ENCODE measurements at places on chromosomes 6 and 20.

DNA sequence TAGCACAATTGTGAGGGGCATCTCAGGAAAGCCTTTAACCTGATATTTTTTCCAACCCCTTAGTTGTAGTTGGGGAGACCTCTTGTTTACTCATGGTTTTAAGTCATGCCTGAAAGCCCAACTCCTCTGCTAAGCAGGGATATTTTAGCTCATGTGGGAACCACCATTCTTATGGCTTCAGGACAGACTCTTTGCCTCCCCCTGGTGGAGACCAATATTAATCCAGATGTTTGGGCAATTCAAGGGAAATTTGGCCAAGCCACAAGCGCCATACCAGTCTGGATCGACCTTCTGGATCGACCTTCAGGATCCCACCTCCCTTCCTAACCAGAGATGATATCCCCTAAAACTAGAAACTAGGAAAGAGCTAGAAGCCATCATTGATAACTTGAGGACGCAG is 211.2 kb downstream of the C6orf118 start:
- DNase-seq = no peak

DNA sequence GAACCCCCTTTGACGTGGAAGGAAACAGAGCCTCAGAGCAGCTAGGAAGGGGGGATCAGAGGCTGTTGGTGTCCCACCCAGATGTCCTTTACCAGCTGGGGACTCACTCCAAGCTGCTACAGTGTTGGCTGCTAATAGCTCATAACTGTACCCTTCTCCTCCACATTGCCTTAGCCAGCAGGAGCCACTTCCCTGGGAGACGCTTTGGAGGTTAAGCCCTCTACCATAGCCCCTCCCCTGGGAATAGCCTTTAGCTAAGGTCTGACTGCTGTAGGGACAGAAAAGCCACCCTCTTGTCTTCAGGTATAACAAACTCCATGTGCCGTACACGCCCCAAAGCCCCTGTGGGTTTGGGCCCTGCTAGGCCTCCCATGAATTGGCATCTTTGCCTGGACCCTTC is 238.6 kb downstream of the LRFN2 start:
- DNase-seq = no peak

GRCh38 chr6:106186714-106187113 is 100.6 kb downstream of the PRDM1 start:
- DNase-seq = no peak

DNA sequence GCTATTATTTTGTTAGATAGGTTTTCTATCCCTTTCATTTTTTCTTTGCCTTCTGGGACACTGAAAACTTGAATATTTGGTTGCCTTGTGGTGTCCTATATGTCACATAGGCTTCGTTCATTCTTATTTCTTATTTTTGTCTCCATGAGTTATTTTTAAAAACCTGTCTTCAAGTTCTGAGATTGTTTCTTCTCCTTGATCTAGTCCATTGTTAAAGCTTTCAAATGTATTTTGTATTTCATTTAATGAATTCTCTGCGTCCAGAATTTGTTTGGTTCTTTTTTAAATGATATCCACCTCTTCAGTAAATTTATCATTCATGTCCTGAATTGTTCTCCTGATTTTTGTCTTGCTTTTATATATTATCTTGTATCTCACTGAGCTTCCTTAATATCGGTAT is 243.2 kb upstream of the BMP2 start:
- no peak for DNase-seq

DNA sequence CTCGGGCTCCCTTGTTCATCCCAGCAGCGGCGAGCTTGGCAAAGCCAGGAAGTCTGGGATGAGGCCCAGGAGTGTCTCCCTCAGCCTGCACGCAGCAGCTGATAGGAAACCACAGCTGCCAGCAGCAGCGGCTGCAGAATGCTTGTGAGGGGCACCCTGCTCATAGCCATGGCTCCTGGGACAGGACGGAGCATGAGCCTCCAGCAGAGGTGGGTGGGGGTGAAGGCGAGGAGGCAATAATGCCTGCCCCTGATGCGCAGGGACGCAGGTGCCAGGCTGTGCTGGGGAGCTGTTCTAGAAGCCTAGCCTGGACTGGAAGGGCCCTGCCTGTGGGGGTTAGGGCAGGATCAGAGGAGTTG is 157.9 kb downstream of the CD83 start:
- DNase-seq = no peak

All from iPS-NIHi11 (cell line).